ENCODE measurements at places on chromosomes 12 and 14. TPM values are rescaled to one million over a fixed set of nuclear protein-coding genes. Genes with fewer than 3 reads are reported as not detected.

The ACOT4 gene
- 3.0 TPM for total RNA-seq

- no peak for DNase-seq
Measured at GRCh38 chr14:36069535-36069900, 107.0 kb downstream of the PTCSC3 start.

- no peak for DNase-seq
Measured at GRCh38 chr12:109827566-109828550, 5.3 kb downstream of the TRPV4 start.

The TC2N gene
- total RNA-seq = 106 TPM

GRCh38 chr12:130871286-130872178 is at the start of gene RAN:
TSS of gene RAN (plus strand) at chr12:130872066. CDS start at chr12:130872594, 528 bp downstream.
- peak; percentile 55 for DNase-seq

The LACRT gene
- not detected for total RNA-seq

The TMEM117 gene
- total RNA-seq = 13.1 TPM

DNA sequence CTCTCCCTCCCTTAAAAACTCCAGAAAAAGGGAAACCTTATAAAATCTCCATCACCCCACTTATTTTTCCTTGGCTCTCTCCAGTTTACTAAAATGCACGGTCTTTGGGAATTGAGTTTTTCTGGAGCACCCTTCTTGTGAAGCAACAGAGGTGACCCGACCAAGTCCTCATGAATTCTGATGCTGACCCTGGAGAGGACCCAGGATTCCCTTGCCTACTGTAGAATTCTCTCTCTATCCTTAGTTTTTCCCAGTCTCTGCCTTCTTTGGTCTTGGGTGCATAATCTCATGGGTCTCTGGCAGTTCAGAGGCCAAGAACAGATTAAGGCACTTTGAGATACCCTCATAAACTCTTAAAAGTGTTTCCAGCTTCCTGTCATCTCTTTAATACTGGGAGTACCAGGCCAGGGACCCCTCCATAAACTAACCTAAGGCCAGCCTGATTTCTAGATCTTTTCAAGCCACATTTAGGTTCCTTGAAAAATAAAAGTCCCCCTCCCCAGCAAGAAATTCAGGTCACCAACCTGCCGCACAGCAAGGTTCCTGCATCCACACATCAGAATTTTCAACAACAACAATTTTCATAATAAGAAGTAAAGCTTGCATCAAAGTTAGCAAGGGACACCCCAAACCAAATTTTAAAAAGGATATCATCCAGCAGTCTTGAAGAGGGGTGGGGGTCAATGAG is 5.1 kb upstream of the HOXC4 start:
- no peak for DNase-seq

DNA sequence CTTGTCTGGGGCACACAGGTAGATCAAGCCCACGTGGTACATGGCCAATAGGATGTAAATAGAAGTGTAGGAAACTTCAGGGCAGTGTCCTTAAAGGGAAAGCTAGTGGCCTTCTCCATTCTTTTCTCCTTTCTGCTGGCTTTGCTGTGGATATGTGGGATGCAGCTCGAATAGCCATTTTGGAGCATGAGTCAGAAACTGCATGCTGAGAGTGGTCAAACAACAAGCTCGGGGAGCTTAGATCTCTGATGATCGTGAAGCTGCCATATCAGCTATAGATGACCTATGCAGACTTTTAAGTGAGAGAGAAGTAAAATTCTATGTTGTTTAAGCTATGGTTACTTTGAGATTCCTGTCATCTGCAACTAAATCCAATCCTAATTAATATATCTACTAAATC is 241.3 kb upstream of the DAAM1 start:
- DNase-seq = no peak

The RIC8B gene
- total RNA-seq = 12.5 TPM

DNA sequence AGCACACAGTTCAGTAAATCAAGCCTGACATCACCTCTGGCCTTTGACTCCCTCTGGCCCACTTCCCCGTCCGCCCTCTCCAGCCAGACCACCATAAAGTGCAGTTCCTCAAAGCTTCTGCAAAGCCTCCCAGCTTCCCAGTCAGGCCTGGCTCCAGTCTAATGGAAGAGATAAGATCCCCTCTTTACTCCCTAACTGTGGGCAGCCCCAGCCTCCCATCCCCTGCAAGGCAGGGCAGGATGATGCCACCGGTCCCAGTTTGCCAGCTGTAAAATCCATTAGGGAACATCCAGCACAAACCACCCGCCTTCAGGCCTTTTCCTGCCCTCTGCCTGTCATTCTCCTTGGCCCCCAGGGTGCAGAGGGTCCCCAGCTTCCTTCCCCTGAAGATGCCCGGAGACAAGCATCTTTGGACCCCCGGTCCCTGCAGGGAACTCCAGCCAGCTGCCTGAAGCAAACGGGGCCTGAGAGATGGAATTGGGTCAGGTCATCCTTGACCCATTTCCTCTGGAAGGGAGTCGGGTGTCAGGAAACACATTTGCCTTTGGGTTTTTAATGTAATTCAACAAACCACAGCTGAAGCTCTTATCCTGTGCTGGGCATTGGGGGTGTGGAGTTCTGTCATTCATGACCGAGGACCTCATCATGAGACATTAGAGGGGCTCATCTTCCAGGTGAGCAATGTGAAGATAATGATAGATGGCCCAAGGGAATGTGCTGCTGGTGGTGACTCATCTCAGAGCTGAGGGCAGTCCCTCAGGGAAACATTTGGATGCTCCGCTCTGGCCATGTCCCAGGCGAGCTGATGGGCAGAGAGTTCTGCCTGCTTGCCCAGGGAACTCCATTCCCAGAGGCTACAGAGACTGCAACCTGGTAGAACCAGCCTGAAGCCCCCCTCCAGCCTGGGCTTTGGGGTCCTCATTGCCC is 93.8 kb upstream of the CLMN start:
- no peak for DNase-seq

DNA sequence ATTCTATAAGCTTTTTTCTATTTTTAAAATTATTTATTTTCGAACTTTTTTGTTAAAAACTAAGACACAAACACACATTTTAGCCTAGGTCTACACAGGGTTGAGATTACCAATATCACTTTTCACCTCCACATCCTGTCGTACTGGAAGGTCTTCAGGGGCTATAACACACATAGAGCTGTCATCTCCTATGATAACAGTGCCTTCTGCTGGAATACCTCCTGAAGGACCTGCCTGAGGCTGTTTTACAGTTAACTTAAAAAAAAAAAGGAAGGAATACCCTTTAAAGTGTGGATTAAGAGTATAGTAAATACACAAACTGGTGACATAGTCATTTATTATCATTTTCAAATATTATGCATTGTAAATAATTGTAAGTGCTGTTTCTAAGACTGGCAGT is 43.0 kb downstream of the RASSF8 start:
- DNase-seq = no peak

DNA sequence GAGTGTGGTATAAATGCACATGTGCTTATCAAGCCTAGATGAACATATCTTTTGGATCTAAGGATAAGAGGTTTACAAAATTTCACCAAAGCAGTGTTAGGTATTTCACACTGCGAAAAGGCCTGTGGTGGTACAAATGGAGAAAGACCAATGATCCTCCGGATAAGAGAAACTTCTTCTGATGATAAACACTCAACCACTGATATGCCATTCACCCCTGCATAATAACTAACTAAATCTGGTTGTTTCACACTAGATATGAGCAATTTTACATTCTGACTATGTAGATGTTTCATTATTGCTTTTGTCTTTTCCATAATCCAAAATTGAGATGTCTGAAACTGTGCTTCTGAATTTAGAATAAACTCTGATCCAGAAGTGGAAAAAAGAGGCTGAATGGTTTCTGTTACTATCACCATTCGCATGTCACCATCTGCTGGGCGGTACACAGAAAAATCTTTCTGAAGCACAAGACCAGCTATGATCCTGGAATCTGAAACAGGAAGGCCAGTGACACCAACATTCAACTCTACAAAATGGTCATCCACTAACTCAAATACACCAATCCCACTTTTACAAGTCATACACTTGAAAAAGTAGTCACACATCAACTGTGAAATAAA is 1.3 kb downstream of the BBS10 start:
- no peak for DNase-seq

The CCDC196 gene
- not detected for total RNA-seq

DNA sequence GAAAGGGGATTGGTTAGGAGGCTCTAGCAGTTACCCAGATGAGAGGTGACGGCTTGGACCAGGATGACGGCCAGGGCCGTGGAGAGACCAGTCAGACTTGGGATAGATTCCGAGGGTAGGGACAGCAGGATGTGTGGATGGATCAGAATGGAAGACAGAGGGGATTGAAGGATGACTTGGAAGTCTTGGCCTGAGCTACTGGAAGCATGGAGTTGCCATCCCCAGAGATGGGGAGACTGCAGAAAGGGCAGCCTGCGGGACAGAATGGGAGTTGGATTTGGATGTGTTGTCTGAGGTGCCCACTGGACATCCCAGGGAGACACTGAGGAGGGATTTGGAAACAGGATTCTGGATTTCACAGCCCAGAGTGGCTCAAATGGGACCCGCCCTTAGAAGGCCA is 102.3 kb downstream of the CALM1 start:
- no peak for DNase-seq

DNA sequence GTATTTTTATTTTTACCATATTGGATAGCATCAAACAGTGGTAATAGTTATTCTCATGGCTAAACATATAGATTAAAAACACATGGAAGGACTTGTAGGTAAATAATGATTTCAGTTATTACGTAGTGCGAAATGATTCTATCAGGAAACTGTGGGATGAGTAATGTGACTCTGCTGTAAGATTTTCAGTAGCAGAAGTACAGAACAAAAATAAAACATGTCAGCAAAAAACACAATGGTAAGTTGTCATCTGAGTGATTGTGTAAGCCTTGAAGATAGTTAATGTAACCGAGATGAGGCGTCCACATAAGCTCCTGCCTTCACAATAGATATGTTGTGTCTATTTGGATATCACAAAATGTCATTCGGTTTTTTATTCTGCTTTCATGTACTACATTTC is 99.8 kb downstream of the BORCS5 start:
- DNase-seq = no peak

- no peak for DNase-seq
Measured at GRCh38 chr12:70178038-70178437, 65.2 kb upstream of the CNOT2 start.

- no peak for DNase-seq
Measured at GRCh38 chr12:95231190-95231589, 13.6 kb downstream of the VEZT start.

The TSPAN11 gene
- 0.94 TPM for total RNA-seq

GRCh38 chr12:96548384-96548783 is 59.0 kb downstream of the CFAP54 start:
- DNase-seq = no peak

- DNase-seq = no peak
Measured at GRCh38 chr12:64025174-64025958, 180.9 kb downstream of the SRGAP1 start.

- no peak for DNase-seq
Measured at GRCh38 chr12:109491671-109492070, 14.2 kb downstream of the UBE3B start.

GRCh38 chr12:49942921-49943624 is 7.5 kb upstream of the AQP2 start:
- DNase-seq = no peak

DNA sequence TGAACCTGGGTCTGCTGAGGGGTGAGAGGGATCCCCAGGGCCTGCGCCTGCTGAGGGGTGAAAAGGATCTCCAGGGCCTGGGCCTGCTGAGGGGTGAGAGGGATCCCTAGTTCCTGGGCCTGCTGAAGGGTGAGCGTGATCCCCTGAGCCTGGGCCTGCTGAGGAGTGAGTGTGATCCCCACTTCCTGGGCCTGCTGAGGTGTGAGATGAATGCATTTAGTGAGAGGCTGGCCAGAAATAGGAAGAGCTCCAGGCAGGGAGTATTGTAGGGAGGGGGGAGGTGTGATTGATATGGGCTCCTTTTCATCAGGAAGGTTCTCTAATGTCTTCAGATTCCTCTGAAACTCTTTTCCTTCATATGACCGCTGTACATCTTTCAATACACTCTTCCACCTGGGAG is 43.0 kb downstream of the FAM186A start:
- DNase-seq = no peak

The KIF26A gene
- 2.4 TPM for total RNA-seq

The NPFF gene
- not detected for total RNA-seq

- DNase-seq = no peak
Measured at GRCh38 chr14:22300646-22301045, 288.4 kb downstream of the DAD1 start.

The AGAP2 gene
- 7.1 TPM for total RNA-seq

The MYRFL gene
- total RNA-seq = not detected

The CLEC1B gene
- total RNA-seq = not detected

The CLEC2A gene
- total RNA-seq = not detected

The TAS2R42 gene
- not detected for total RNA-seq

- DNase-seq = no peak
Measured at GRCh38 chr12:108352591-108352990, 13.5 kb upstream of the CMKLR1 start.

- no peak for DNase-seq
Measured at GRCh38 chr12:13024531-13024916, 19.7 kb upstream of the FAM234B start.

GRCh38 chr14:63308723-63309317 is 9.9 kb downstream of the GPHB5 start:
- DNase-seq = no peak

- DNase-seq = no peak
Measured at GRCh38 chr12:97968641-97969197, 506.1 kb downstream of the RMST start.

The USP44 gene
- total RNA-seq = 4.7 TPM

The FGD4 gene
- total RNA-seq = 111 TPM

Measured in omental fat pad (tissue), 4 donors.